ENCODE measurements at places on chromosomes 16 and 17.

GRCh38 chr16:79811541-79811940 lies 211.0 kb upstream of the MAF start:
- no peak for DNase-seq

GRCh38 chr17:53150101-53150698 lies 672.5 kb upstream of the KIF2B start:
- DNase-seq: no peak

GRCh38 chr16:709566-710499 lies 4.2 kb upstream of the FBXL16 start:
- no peak for DNase-seq

DNA sequence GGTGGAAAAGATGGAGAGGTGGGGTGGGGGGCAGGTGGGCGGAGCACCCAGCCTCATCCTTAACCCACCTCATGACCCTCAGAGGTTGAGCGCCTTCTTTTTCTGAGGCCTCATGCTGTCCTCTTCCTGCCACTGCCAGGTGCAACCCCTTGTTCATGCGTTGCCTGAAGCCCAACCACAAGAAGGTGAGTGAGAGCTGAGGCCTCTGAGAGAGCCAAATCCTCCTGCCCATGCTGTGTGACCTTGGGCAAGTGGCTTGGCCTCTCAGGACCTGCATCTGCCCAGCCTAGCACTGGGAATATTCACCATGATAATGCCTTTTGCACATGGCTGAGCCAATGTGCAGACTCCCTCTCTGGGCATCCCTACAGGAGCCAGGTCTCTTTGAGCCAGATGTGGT lies 32.1 kb downstream of the MYO15A start:
- no peak for DNase-seq

- DNase-seq: no peak
Observed at GRCh38 chr16:81602256-81602776, 157.7 kb downstream of the CMIP start.

GRCh38 chr16:53841884-53842283 lies 137.9 kb downstream of the FTO start:
- no peak for DNase-seq

- DNase-seq: no peak
Observed at GRCh38 chr17:66655861-66656260, 179.1 kb upstream of the CACNG5 start.

DNA sequence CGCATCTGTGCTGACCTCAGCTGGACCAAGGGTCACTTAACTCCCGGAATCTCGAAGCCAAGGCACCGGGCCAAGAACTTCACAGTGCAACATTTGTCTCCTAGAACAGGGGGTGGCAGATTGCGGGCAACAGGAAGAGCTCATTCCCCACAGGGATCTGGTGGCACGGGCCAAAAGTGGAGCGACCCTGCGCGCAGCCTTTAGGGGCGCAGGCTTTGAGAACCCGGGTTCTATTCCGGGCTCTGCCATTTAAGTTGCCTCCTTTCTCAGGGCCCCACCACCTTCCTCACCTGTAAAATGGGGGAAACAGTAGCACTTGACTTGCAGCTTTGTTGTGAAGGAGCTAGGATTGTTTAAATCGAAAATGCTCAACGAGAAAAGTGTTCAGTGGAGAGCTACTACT lies 651 bp downstream of the SHMT1 start:
- DNase-seq: no peak

All from activated naive CD4-positive, alpha-beta T cell (primary cell).